Osteocyte (in vitro differentiated cells): ENCODE measurements at places on chromosomes 11 and 22. TPM values are rescaled to one million over a fixed set of nuclear protein-coding genes. Genes with fewer than 3 reads are reported as not detected.

Gene TMEM86A
- total RNA-seq, result 5.2 and 7.6 TPM in 2 replicates

Gene TTLL12
- 33.7 and 35.6 TPM in 2 replicates for total RNA-seq

Gene OR8D4
- total RNA-seq, result not detected in 2 replicates

Gene KCNQ1
- total RNA-seq, result 0.16 TPM in 1 of 2 replicates, not detected in the other

Gene TUB
- 7.8 and 8.7 TPM in 2 replicates for total RNA-seq

Gene CENPM
- 6.9 and 7.2 TPM in 2 replicates for total RNA-seq

GRCh38 chr22:45317551-45318167, 7.9 kb downstream of the FAM118A start:
- peaks cover 36% of the 10 kb centered on the region for H3K4me1 ChIP-seq
- no peak overlapping the region for H3K4me3 ChIP-seq
- peak overlapping the region; percentile 97 for H3K27ac ChIP-seq
- peaks cover 1% of the 10 kb centered on the region for H3K36me3 ChIP-seq
- DNase-seq, result no peak
- H3K27me3 ChIP-seq, result no peaks in the 10 kb centered on the region

DNA sequence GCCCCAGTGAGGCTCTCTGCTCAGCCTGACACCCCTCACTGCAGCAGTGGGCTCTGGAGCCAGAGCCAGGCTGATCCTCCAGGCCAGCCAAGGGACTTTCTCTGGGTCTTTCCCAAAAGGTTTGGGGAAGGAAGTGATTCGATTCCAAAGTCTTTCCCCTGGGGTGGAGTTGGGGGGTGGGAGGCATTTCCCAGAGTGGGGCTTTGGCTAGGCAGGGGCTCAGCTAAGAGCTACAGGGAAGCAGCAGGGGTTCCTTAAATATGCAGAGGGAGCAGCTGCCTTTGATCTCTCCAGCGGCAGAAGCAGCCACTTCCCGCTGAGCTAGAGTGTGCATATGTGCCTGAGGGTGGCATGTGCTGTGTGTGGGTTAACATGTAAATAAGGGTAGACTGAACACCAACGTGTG, 192.9 kb downstream of the INSC start:
- no peaks in the 10 kb centered on the region for H3K4me1 ChIP-seq
- H3K27ac ChIP-seq, result no peak overlapping the region
- no peak overlapping the region for H3K4me3 ChIP-seq
- no peaks in the 10 kb centered on the region for H3K27me3 ChIP-seq
- H3K36me3 ChIP-seq, result no peaks in the 10 kb centered on the region
- no peak for DNase-seq

- H3K36me3 ChIP-seq, result no peaks in the 10 kb centered on the region
- DNase-seq, result no peak
- H3K4me1 ChIP-seq, result peaks cover 37% of the 10 kb centered on the region
- H3K4me3 ChIP-seq, result peak overlapping the region; percentile 2
- H3K27me3 ChIP-seq, result no peaks in the 10 kb centered on the region
These were observed 3.7 kb downstream of the MAFF start for GRCh38 chr22:38205261-38206128.

GRCh38 chr11:45997599-45997998, 75.1 kb downstream of the LARGE2 start:
- no peak overlapping the region for H3K27ac ChIP-seq
- no peak overlapping the region for H3K4me3 ChIP-seq
- H3K36me3 ChIP-seq, result peaks cover 2% of the 10 kb centered on the region

- no peak overlapping the region for H3K27ac ChIP-seq
- no peaks in the 10 kb centered on the region for H3K4me1 ChIP-seq
- no peak overlapping the region for H3K4me3 ChIP-seq
- H3K27me3 ChIP-seq, result no peaks in the 10 kb centered on the region
These were observed 203.8 kb downstream of the DLG2 start for GRCh38 chr11:85423316-85423715.

DNA sequence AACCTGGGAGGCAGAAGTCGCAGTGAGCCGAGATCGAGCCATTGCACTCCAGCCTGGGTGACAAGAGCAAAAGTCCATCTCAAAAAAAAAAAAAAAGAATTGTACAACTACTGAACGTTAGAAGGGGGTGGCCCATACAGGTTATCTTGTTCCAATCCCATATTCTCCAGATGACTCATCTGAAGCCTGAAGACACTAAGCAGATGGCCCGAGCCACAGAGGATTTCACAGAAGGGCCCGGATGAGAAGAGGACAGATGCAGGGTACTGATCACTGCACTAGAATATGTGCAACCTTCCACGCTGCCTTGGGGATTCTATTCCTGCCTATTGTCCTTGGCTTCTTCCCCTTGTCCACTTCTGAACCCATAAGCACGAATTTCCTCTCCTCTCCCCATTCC, 70.9 kb upstream of the UBASH3B start:
- H3K4me1 ChIP-seq, result peaks cover 8% of the 10 kb centered on the region
- H3K4me3 ChIP-seq, result no peak overlapping the region
- no peak overlapping the region for H3K27ac ChIP-seq
- DNase-seq, result no peak
- peaks cover 25% of the 10 kb centered on the region for H3K27me3 ChIP-seq

- DNase-seq, result no peak
- H3K27ac ChIP-seq, result no peak overlapping the region
- peaks cover 46% of the 10 kb centered on the region for H3K27me3 ChIP-seq
- no peaks in the 10 kb centered on the region for H3K4me1 ChIP-seq
- no peaks in the 10 kb centered on the region for H3K36me3 ChIP-seq
- no peak overlapping the region for H3K4me3 ChIP-seq
These were observed 119.0 kb upstream of the FGF3 start for GRCh38 chr11:69938206-69938605.

DNA sequence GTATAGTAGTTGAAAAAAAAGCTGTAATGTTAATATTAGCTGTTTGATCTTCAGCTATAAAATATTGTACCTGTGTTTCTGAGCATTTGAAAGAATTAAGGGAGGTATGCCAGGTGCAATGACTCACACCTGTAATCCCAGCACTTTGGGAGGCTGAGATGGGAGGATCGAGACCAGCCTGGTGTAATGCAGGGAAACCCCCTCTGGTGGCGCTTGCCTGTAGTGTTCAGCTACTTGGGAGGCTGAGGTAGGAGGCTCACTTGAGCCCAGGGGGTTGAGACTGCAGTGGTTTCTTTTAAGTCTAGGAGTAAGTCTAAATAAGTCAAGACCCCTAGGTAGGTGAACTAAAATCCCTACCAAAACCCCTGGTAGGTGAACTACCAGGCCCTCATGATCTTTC, 37.1 kb downstream of the TAF1D start:
- peaks cover 59% of the 10 kb centered on the region for H3K36me3 ChIP-seq
- H3K27ac ChIP-seq, result no peak overlapping the region
- H3K27me3 ChIP-seq, result no peaks in the 10 kb centered on the region
